Fibroblast of skin of scalp (primary cell): ENCODE measurements at places on chromosomes 6 and 20.
A peak's percentile ranks its signal among the peaks of the same experiment; 100 is the strongest.

DNA sequence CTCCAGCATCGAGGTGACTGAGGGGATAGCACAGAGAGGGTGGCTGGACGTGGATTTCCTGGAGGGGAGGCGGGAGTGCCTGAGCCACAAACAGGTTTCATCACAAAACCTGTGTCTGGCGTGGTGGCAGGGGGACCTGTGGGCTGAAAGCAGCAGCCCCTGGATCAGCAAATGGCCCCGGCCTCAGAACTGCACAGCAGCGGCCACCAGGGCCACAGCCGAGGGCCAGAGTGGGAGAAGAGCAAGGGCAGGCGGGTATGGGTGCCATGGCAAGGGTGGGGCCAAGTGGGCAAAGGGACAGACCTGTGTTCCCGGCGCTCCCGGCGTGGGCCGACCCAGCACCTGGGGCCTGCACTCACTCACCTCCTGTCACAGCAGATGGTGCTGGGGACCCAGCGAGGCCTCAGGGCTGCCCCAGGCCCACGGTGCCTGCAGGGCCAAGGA lies 19.0 kb downstream of the NTSR1 start:
- no peak for DNase-seq

- DNase-seq, result no peak
Observed at GRCh38 chr6:41881506-41881905, 13.7 kb downstream of the USP49 start.

- no peak for DNase-seq
Observed at GRCh38 chr20:45913116-45913515, 1.2 kb upstream of the PLTP start.

- no peak for DNase-seq
Observed at GRCh38 chr6:156912431-156912830, 135.3 kb downstream of the ARID1B start.

DNA sequence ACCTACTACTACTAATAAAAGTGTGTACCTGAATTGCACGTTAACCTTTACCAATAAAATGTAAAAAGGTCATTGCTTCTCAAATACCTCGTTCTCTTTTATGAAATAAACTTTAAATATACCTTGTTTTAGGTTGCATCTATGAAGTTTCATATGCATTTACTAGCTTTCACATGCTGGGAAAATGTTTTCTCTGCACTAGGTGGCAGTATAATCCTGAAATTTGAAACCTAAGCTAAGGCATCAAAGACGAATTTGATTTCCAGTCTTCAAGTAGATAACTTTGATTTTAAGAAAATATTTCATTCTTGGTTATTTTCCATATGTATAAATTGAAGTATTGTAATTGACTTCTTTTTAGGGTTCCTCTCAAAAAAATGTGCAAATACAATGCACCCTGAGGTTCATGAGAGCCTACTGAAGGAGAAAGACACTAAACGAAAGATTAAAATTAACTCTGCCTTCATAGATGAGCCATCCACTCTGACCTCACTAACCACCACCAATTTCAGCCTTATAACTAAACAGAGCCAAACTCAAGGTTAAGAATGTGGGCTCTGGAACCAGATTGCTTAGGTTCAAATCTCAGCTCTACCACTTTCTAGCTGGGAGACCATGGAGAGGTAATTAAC lies 7.3 kb upstream of the COL9A1 start:
- peak; percentile 27 for DNase-seq

DNA sequence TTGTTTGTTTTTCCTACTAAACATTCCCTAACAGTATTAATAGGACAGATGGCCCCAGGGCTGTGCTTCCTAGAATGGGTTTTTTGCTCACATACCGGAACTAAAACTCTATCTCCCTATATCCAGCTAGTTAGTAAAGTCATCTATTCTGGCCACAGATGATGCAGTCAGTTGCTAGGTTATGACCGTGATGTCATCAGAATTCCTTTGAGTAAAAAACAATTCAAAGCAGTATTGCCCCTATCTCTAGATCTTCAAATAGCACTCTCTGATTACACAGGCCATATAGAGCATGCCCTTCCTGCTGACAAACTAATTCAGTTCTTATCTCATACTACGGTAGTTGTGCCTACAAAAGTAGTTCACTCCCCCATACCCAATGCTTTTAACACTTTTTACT lies 17.9 kb upstream of the ZNF451 start:
- no peak for DNase-seq

DNA sequence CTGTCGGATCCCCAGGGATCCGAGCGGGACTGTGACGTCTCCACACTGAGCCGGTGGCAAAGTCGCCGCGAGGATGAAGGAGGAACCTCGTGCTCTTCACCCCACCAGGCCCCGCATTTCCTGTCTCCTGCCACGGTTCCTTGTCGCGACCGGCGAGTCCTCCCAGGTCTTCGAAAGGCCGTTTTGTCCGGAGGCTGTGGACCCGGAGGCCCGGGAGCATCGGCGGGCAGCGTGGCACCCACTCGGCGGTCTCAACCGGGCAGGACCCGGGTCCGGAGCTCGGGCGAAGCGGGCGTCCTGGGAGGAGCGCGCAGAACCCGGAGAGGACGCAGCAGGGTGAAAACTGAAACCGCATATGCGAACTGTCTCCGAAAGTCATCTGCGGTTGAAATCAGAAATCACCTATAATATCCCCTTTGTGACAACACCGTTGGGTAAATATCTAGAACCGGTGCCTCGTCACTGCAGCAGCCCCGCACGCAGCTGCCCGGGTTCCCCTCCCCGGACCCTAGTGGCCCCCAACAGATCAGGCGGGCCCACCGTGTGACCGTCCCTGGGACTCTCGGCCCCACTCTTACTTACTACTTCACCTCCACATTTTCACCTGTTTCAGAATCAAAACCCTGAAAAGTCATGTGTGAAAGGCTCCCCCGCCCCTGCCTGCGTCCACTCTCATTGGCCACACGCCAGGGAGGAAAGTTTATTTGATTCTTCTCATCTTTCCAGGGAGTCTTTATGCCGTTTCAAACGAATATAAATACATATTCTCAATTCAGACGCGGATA lies 3.1 kb upstream of the ULBP2 start:
- DNase-seq, result no peak

DNA sequence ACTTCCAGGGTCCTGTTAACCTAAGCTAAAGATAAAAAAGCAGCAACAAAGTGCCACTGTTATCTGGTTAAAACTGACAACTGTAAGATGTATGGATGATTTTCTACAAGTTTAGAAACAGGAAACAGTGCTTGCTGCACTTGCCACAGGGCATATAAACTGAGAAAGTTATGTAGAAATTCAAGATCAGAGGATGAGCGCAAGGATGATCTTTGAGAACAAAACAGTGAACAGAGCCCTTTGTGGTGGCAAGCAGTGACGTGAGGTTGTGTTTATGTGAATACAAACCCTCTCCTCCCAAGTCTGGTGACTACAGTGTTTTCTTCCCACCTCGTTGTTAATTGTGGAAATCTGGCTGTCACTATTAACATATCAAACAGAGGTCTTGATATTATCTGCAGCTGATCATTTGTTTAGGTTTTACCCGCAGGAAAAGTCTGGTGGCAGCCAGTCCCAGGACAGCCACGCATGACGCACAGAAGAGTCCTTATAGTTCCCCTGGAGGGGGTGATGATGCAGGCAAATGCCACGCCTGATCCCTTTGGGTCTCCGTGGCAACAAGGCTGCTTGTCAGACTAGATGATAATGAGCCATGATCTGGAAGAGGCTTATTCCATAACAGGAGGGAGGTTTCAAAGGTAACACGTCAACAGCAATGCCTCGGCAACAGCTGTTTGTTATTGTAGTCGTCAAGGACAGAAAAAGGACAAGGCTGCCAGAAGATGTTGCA lies 43.1 kb upstream of the TNFAIP3 start:
- peak; percentile 56 for DNase-seq

DNA sequence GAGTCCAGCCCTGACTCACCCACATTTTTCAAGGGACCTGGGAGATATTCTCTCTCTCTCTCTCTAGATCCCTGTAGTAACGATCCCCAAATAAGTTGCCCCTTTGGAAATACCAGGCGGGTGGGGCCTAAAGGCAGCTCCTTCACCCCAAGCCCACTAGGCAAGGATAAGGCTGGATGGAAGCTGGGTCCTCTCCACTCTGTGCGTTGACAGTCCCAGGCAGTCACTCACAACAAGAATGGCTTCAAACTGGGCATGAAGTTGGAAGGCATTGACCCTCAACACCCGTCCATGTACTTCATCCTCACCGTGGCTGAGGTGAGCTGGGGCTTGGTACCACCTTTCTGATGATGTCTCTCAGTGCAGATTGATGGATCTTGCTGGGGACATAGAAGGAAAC lies 21.6 kb downstream of the L3MBTL1 start:
- DNase-seq, result no peak

DNA sequence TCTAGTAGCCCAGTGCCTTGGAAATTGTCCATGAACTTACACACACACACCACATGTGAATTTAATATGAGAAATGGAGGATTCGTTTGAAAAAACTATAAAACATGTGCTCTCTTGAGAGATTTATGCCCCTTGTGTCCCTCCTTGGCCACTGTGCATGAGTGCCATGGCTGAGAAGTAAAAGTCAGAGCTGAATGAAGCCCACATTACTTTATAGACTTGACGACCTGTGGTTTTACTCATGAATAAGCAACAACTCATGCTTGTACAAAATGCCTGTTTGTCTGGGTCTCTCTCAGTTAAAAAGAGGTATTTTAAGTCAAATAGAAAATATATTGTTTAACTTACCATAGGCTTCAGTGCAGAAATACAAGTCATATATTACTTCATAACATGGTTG lies 102.7 kb downstream of the KCNQ5 start:
- DNase-seq, result no peak

DNA sequence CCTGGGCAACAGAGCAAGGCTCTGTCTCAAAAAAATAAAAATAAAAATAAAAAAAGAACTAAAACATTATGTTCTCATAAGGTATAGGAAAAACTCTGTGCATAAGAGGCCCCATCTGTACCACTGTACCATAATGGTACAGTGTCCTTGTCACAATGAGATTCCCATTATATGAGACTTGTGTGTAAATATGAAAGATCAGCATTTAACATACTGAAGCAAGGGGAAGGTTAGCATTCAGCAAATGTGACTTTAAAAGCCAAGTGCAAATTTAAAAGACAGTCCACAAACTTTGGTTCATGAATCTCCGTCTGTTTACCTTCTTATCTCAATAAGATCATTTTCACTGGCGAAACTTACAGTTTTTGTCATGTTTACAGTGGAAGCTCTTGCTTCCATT lies 16.2 kb downstream of the DSP start:
- DNase-seq, result no peak
